Hematopoietic multipotent progenitor cell (in vitro differentiated cells): ENCODE measurements at places on chromosomes 7 and 10.
A peak's percentile ranks its signal among the peaks of the same experiment; 100 is the strongest.

GRCh38 chr10:52771534-52772445 lies 794 bp downstream of the MBL2 start:
- peak; percentile 45 for DNase-seq

DNA sequence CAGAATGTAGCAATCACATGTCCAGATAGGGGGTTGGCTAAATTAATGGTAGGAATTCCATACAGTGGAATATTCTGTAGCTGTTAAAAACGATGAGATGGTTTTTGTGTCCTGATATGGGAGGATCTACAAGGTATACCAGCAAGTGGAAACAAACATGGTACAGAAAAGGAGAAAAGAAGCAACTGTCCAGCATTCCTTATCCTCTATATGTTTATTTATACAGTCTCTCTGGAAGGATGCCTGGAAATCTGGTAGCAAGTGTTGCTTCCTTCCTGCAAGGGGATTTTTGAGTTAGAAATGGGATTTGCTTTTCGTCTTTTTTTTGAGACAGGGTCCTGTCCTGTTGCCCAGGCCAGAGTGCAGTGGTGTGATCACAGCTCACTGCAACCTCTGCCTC lies 19.3 kb downstream of the IL15RA start:
- DNase-seq: no peak

- no peak for DNase-seq
These were observed 24.8 kb upstream of the INPP5A start for GRCh38 chr10:132512693-132513345.

DNA sequence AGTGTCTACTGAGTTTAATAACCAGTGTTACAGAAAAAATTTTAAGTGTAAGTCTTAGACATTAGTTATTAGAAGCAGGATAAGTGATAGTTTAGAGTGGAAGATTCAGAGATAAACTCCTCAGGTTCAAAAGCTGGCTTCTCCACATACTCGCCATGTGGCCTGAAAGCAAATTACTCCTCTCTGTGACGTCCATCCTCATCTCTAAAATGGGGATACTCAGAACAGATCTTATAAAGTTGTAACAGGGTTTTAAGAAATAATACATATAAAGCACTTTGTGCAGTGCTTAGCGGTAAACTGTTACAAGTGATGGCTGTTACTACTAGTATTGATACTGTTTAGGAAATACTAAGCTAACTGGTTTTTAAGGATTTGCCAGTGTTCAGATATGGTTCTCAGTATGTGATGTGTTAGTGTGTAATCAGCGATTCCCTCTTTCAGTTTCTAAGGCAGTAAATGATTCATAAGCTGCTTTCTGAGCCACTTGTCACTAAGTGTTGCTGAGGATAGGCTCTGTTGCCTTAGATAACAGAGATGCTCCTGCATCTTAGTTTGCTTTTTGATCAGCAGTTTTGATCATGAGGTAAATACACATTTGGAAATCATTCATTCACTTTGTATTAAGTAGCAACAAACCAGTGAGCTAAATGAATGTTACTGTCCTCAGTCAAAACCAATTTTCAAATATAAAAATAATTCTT lies 58.7 kb downstream of the CYP51A1 start:
- no peak for DNase-seq

DNA sequence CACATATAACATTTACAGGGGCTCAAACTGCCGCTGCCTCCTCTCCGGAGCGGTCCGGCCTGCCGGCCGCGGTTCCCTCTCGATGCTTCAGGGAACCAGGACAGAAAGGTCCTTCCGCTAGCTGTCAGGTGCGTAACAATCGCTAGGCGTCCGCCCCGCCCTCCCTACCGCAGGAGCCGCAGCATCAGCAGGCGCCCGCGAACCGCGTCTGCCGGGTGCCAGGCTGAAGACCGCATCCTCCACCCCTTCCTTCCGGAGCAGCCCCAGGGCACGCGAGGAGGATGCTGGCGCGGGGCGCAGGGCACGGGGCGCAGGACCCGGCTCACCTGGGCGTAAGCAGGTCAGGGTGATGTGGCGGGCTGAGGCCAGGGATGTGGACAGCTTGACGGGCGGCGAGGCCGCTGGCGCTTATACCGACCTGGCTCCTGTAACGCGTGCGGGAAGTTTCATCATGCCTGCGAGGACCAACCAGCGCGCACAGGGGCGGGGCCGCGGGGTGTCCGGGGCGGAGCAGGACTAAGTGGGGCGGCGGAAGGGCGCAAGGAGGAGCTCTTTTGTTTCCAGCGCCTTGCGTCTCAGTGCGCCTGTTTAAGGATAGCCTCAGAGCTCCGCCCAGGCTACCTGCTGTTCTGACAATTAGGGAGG lies at the start of gene ASNS:
Gene ASNS (minus strand): TSS at position 384 of the 645 bp plus-strand sequence. CDS start 3,252 bp downstream, outside the sequence.
- DNase-seq: peak; percentile 59

DNA sequence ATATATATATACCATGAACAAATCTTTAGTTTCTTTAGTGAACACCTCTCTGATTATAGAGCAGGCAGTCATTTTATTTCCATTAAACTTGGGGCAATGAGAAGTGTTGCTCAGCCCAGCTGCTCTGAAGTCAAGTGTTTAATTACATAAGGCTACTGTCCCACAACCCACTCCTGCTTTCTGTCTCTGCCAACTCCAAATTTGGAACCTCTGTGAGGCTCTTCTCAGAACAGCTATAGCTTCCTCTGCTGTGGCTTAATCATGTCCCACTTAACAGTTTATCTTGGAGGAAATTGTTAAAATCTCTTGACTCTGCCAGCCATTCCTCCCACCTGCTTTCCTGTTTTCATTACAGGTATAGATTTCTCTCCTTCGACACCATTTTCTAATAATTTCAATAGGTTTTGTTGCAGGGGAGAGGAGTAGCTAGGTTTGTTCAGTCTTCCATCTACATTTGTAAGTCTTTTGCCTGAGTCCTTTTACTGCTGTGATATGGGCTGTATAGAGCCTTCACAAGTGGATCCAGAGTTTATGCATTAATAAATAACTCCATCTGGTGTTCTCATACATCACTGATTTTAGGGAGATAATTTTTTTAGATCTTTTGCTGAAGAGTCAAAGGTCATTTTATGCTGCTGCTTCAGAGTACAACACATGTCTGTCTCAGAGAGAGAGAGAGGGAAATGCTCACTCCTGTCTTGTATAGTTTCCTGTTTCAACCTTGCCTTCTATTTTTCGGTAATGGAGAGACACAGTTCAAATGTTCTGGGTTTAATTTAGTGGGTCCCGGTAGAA lies 170.4 kb downstream of the WNT2 start:
- DNase-seq: no peak

- no peak for DNase-seq
These were observed 109.8 kb upstream of the PTN start for GRCh38 chr7:137453356-137453755.

- no peak for DNase-seq
These were observed 13.2 kb upstream of the MAP3K8 start for GRCh38 chr10:30420766-30421165.

- DNase-seq: no peak
These were observed 1125.7 kb downstream of the XPNPEP1 start for GRCh38 chr10:108797573-108797972.

- no peak for DNase-seq
These were observed 60.5 kb upstream of the MPP7 start for GRCh38 chr10:28363376-28363775.

GRCh38 chr7:5351507-5352265 lies 68.9 kb downstream of the SLC29A4 start:
- no peak for DNase-seq

DNA sequence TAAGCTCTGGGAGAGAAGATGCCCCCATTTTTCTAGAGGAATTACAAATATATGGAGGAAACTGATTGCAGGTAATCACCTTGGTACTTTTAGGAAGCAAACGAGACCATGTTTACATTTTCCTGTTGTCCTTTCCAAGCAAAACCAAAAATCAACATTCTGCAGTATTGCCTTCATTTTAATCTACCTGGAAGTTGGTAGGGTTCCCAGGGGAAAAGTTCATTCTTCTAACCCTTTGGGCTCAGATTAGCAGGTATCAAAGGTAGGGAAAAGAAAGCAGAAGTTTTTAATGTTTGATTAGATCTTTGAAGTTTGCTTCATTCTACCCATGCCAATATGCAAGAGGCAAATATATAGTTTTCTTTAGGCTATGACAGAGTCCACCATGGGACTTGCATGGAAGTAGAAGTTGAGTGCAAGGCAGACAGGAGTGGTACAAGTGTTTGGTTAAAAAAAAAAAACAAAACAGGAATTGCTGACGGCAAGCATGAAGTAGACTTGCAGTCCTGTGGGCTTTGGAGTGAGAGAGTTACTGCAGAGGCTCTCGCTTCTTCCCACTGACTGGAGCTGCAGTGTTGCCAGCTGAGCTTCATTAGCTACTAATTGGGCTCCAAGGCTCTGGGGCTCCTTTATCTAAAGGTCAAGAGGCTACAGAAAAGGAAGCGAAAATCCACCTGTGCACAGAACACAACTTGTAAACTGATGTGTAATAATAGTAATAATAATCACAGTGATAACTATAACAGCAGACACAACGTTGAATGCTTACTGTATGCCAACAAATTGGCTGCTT lies 28.9 kb upstream of the ASAH2 start:
- DNase-seq: no peak

DNA sequence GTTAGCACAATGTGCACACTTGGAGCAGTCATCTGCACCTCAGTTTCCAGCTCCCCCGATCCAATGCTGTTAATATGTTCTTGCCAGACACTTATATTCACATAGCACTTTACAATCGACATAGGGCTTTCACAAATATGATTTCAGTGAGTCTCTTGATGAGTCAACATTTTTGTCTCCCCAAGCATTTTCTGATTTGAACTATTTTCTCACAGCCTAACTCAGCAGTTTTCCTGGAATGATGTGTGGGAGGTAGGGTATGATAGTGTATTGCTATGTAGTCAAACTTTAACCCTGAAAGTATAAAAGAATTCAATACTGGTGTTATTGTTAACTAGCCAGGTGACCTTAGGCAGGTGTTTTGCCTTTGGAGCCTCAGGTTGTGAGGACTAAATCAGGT lies 82.5 kb upstream of the LRGUK start:
- no peak for DNase-seq

GRCh38 chr10:88819290-88819689 lies 16.8 kb downstream of the LIPM start:
- no peak for DNase-seq

- no peak for DNase-seq
These were observed 1026.8 kb downstream of the GATA3 start for GRCh38 chr10:9081253-9081652.

DNA sequence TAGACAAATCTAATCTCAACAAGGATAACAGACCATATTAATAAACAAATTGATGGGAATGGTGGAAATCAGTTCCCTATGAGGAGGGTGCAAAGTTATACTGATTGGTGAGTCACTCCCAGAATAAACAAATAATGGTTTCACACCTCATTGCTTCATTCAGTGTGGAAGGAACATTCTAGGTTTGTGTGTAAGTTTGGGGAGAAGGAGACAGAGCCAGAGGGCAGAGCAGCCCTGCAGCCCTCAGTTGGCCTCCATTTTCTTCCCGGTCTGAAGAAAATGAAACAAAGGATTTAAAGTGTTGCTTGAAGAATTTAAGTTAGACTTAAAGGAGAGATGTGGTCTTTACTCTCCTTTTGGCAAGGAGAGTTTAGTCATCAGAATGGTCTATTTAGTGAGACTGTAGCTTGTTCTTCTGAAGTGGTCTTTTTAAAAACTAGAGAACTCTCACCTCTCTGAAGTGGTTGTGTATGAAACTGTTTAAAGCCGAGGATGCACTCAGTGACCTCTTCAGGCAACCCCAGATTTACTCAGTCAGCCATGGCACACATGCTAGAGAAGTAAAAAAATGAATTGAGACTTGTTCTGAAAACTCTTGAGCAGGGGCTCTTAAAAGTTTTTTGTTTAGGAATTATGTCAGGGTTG lies 27.2 kb downstream of the IKZF1 start:
- DNase-seq: no peak

DNA sequence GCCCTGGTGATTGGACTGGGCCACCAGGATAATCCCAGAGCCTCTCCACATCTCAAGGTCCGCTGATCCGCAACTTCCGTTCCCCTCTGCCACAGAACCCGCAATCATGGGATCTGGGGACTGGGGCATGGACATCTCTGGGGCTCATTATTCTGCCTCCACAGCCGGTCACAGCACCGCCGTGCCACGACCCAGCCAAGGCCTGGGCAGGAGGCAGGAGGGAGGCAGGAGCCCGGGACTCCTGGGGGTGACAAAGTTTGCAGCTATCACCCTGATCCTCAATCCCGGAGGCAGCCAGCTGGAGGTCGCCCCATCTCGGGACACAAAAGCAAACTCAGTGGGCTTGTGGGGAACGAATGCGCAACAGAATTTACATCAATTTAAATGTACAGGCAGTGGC lies 42.9 kb upstream of the TNRC18 start:
- no peak for DNase-seq

GRCh38 chr10:48708144-48708543 lies 23.5 kb downstream of the WDFY4 start:
- no peak for DNase-seq

DNA sequence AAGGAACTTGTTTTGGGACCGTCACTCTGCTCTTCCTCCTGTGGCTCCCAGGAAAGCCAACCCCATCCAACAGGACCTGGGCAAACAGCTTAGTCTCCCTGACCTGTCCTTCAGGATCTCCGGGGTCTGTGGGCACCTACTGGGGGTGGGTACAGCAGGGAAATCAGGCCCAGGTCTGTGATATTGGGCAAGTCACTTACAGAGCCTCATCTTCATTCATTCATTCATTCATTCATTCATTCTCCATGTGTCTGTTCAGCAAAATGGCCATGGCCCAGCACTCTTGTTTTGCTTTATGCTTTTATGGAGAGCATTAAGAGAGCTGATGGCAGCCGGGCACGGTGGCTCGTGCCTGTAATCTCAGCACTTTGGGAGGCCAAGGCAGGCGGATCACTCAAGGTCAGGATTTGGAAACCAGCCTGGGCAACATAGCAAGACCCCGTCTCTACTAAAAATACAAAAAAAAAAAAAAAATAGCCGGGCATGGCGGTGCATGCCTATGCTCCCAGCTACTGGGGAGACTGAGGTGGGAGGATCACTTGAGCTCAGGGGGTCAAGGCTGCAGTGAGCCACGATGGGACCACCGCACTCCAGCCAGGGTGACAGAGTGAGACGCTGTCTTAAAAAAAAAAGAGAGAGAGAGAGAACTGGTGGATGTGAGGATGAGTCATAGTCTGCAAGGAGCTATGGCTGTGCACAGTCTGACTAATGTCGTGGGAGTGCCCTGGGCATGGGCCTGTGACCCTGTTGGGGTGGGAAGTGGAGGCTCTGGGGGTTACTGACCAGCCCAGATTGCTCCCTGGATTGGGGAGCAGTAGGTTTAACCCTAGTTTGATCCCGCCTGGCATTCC lies 54.3 kb downstream of the CLIP2 start:
- no peak for DNase-seq

DNA sequence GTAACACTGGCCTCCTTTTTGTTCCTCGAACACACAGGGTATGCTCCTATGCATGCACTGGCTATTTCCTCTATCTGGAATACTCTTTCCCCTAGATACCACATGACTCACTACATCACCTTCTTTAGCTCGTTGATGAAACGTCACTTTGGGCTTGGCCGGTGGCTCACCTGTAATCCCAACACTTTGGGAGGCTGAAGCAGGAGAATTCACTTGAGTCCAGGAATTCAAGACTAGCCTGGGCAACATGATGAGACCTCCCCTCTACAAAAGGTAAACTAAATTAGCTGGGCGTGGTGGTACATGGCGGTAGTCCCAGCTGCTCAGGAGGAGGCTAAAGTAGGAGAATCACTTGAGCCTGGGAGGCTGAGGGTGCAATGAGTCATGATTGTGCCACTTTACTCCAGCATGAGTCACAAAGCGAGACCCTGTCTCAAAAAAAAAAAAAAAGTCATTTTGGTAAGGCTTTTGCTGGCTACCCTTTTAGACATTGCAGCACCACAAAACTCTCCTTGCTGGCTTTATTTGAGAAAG lies 14.5 kb downstream of the ANKIB1 start:
- DNase-seq: no peak

- no peak for DNase-seq
These were observed 73.5 kb downstream of the BUB3 start for GRCh38 chr10:123227706-123228105.
